ENCODE measurements at places on chromosomes 12 and 14.
A peak's percentile ranks its signal among the peaks of the same experiment; 100 is the strongest.

DNA sequence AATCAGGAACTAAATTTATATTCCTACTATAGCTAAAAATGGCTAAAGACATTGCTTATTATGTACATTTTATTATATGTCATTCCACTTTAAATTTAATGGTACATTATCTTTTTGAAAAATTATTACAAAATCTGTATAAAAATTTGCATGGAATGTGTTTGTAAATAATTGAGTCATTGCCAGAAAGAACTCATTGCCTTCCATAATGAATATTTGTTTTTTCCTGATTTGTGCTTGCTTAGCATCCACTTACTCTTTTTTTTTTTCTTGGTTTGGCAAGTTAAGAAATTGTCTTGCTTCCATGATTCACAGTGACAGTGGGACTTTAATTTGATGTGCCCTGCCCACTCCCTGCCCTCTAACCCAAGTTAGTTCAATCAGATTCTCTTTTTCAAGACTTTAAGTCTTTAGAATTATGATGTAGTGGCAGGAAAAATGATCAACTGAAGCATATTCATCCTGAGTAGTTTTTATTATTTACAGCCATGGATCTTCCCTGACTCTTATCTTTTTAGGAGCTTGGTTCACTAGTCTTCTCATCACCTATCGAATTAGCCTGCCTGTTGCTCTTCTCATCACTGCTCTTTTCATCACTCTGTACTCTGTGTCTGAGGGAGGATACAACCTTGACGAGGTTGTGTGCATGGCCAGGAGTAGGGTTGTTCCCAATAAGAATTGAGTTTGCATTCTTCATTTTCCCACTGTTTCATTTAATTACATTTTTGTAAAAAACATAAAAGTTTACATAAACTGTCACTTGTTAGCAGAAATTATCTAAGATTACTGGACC is 442.0 kb downstream of the BTG1 start:
- no peak for DNase-seq

- no peak for DNase-seq
These were observed 18.6 kb upstream of the GARIN2 start for GRCh38 chr14:67170660-67171059.

DNA sequence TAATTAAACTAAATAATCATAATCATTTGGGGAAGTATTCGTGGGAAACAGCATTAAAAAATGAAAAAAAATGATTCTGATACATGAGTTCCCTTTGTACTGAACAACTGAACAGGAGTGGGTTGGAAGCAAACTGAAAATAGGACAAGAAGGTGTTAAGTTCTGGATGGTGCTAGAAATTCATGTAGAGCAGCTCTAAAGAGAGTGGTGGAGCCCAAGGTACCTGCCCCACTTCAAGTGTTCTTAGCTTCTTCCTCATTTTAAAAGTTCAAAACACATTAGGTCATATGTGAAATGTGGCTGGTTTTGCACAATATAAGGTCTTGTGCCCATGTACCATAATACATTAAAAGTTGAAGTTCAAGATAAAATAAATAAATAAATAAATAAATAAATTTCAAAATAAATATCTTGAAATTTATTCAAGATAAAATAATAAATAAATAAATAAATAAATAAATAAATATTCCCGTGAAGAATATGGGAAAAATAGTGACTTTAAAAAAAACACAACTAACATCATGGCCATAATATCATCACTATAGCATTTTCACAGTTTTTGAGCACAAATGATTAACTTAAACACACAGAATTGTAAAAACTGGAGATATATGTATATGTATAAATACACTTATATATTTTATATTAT is 191.5 kb upstream of the PRKD1 start:
- no peak for DNase-seq

- DNase-seq, result no peak
These were observed 74.1 kb downstream of the ESR2 start for GRCh38 chr14:64220056-64220455.

GRCh38 chr12:98579347-98579746 is 14.1 kb upstream of the SLC25A3 start:
- DNase-seq, result no peak

GRCh38 chr14:30218907-30219306 is 291.3 kb upstream of the PRKD1 start:
- no peak for DNase-seq

DNA sequence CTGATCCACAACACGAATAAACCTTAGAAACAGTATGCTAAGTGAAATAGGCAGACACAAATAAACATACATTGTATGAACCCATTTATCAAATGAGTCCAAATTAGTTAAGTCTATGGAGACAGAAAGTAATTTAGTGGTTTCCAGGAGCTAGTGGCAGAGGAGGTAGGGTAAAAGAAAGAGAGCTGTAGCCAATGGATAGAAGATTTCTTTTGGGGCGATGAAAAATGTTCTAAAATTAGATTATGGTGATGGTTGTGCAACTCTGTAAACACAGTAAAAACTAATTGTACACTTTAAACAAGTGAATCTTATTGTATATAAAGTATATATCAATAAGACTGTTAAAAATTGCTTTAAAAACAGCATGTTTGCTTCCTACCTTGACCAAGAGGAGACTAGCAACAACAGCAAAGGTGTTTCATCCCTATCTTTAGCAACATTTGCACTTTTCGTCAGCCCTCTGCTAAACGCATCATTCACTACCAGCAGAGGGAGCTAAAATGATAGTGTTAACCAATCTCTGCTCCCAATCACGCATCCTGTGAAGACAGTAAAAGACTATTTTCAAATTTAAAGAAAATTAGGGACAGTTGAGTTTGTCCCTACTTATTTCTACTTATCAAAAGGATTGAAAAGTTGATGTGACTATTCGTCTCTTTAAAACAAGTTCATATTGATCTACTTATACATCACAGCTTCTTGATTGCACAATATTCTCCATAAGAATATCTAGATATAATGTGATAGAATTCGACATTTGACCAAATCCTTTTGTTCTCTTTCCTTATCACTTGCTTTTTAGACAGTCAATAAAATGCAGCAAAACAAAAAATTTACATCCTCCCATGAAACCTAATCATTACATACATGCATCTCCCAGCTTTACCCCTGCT is 24.0 kb upstream of the LGR5 start:
- peak; percentile 37 for DNase-seq

GRCh38 chr14:90194706-90195105 is 61.6 kb upstream of the PSMC1 start:
- DNase-seq, result no peak

DNA sequence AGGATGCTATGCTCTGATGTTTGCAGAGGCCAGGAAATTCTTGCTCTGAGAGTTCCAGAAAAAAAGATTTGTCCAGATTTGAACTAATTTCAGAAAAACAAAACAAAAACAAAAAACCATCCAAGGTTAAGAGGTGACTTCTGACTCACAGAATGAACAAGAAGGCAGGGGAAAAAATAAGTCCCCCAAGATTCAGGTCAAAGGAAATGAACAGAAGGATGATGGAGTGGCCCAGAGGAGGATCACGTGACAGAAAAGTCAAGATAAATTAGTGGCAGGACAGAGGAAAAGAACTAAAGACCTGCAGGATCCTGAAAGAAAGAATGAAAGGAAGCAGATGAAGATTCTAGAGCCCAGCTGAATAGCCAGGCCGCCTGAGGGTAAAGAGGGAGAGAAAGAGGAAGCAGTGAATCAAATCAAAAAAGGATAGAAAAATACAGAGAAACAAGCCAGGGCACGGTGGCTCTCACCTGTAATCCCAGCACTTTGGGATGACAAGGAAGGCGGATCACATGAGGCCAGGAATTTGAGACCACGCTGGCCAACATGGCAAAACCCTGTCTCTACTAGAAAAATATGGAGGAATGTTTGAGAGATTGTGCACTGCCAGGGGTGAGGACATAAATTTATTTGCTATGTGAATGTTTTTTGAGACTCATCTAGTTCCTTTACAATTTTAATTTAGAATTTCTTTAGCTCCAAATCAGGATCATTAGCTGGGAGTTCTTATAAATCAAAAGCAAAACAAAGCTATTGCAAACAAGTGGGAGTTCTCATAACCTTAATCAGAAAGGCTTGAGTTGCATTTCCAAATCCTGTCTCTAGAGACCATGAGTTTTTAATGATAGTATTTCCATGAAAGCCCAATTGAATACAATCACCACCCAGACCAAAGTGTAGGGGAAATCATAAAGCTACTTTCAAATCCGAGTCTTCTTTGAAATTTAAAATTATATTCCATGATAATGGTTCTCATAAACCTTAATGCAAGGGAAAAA is 217.1 kb upstream of the PLEKHG7 start:
- no peak for DNase-seq

GRCh38 chr12:37565112-37565511 is 751.5 kb upstream of the ALG10B start:
- no peak for DNase-seq

DNA sequence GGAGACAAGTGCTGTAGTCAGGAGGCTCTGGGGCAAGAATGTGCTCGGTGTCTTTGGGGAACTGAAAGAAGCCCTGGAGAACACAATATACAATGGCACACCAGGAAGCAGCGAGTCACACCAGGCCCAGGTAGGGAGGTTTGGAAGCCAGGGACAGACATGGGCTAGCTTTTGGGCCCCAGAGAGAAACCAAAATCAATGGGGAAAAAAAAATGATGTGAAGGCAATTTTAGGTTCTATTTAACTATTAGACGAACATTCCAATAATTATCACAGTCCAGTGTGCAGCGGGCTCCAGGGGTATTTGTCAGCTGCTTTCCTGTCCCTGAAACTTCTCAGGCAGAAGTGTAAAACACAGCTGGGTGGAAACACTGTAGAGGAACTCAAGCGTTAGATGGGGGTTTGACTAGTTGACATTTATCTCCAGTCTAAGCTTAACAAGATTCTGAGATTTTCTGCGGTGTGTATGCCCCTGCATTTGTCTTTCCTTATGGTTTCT is 21.8 kb upstream of the EGLN3 start:
- DNase-seq, result no peak

- DNase-seq, result no peak
These were observed 86.5 kb upstream of the MANSC4 start for GRCh38 chr12:27866373-27867101.

DNA sequence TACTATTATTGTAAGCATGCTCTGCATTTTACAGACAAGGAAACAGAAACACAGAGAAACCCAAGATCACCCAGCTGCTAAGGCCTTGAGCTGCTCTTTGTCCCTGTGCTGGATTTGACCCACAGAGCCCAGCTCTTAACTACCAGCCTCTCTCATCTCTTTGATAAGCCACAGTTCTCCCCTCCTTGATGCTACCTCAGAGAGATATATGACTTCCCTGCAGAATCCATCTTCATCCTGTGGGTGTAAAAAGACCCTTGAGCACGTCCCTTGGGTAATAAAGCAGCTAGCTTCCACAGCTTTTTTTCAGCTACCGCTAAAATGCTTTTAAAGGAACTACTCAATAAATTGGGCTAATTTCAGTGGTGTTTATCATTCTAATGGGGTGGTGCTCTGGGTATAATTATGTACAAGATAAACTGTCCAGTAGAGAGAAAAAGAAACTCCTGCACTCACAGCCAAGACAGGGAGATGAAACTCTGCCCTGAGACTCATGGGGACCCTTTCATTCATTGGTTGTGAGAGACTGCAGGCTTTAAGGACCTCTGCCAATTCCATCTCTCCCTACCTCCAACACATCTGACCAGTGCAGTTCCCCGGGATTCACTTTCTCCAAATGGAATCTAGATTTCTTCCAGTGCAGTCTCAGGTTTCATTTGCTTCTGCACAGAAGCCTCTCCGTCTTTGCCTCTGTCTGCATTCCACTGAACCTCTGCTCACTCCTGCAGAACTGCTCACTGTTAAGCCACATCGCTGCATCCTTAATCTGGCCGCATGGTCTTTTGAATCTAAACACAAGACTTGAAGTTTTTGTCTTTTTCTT is 24.7 kb upstream of the NTF3 start:
- no peak for DNase-seq

GRCh38 chr12:93098077-93098476 is 169.0 kb upstream of the EEA1 start:
- DNase-seq, result no peak

GRCh38 chr12:20451761-20452160 is 83.4 kb downstream of the PDE3A start:
- DNase-seq, result no peak

GRCh38 chr12:129201029-129201428 is 347.8 kb downstream of the GLT1D1 start:
- no peak for DNase-seq

GRCh38 chr12:80598004-80598606 is 109.3 kb upstream of the MYF6 start:
- DNase-seq, result no peak

- peak; percentile 93 for DNase-seq
These were observed 107.8 kb upstream of the GRIP1 start for GRCh38 chr12:66786531-66787308.

- no peak for DNase-seq
These were observed 254.7 kb downstream of the IPO8 start for GRCh38 chr12:30440826-30441602.

- no peak for DNase-seq
These were observed 9.8 kb downstream of the FRMD6 start for GRCh38 chr14:51661504-51661903.

DNA sequence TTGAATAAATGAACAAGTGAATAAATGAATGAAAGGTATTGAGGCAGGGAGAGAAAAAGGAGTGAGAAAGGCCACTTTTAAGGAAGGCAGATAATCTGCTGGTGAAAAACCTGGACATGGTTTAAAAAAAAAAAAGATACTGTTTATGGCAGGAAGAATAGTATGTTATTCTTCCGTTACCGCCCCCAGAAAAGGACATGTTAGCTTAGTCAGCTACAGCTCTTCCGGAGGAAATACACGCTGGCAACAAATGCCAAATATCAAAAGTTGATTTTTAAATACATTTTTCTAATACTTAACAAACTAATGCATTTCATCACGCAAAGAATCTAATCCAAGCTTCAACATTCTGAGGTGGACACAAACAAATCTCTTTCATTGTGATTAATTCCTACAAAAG is 43.2 kb downstream of the SLC5A8 start:
- DNase-seq, result no peak

- DNase-seq, result no peak
These were observed 1.8 kb downstream of the TBC1D30 start for GRCh38 chr12:64826234-64826633.

GRCh38 chr12:90013409-90013808 is 304.8 kb upstream of the ATP2B1 start:
- no peak for DNase-seq

GRCh38 chr14:93019367-93019843 is 96.3 kb downstream of the ITPK1 start:
- DNase-seq, result no peak

Measured in NCI-H1417 treated with DMSO at 0.1 percent for 48 hours (cell line).